ENCODE measurements at places on chromosomes 4 and X. TPM values are rescaled to one million over a fixed set of nuclear protein-coding genes. Genes with fewer than 3 reads are reported as not detected.

GRCh38 chr4:53520116-53520515, 71.2 kb downstream of the LNX1 start:
- H3K27ac ChIP-seq, result no peak overlapping the region
- H3K4me3 ChIP-seq, result no peak overlapping the region
- peaks cover 2% of the 10 kb centered on the region for H3K36me3 ChIP-seq
- H3K27me3 ChIP-seq, result peaks cover 39% of the 10 kb centered on the region
- DNase-seq, result no peak

The BTC gene
- not detected for total RNA-seq

The FATE1 gene
- total RNA-seq, result not detected

DNA sequence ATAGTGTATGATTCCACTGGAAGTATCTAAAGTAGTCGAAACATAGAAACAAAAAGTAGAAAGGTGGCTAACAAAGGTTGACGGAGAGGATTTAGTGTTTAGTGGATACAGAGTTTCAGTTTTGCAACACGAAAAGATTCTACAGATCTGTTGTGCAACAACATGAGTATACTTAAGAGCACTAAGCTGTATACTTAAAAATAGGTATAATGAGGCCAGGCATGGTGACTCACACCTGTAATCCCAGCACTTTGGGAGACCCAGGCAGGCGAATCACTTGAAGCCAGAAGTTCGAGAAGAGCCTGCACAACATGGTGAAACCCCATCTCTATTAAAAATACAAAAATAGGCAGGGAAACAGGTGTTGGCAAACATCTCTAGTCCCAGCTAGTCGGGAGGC, 7.9 kb upstream of the ATRX start:
- H3K27ac ChIP-seq, result no peak overlapping the region
- no peaks in the 10 kb centered on the region for H3K4me1 ChIP-seq
- no peak for DNase-seq

The SYP gene
- total RNA-seq, result 0.60 TPM

- no peak overlapping the region for H3K27ac ChIP-seq
- H3K4me1 ChIP-seq, result no peaks in the 10 kb centered on the region
- no peak overlapping the region for H3K4me3 ChIP-seq
- peaks cover 7% of the 10 kb centered on the region for H3K27me3 ChIP-seq
- no peak for DNase-seq
Measured at GRCh38 chr4:8351931-8352367, 82.4 kb downstream of the HTRA3 start.

- no peaks in the 10 kb centered on the region for H3K27me3 ChIP-seq
- H3K4me3 ChIP-seq, result no peak overlapping the region
- no peaks in the 10 kb centered on the region for H3K4me1 ChIP-seq
- no peaks in the 10 kb centered on the region for H3K36me3 ChIP-seq
Measured at GRCh38 chr4:91502365-91502764, 801.4 kb upstream of the GRID2 start.

DNA sequence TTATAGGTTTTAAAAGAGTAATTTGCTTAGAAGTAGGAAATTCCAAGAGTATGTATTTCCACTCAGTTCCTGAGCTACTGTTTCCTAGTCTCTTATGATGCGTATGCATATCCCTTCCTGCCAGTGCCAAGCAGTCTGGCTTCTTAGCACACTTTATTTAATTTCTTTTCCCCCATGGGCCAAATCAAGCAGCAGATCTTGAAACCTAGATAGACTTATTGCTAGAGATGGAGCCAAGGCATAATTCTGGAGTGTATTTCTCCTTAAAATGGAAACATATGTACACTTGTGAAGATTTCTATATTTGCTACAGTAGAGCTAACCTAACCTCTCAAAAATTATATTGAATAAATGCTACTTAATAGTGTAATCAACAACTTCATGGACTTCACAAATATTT, 2337.6 kb downstream of the PCDH7 start:
- H3K27me3 ChIP-seq, result no peaks in the 10 kb centered on the region
- no peaks in the 10 kb centered on the region for H3K36me3 ChIP-seq
- no peak overlapping the region for H3K27ac ChIP-seq
- H3K4me1 ChIP-seq, result no peaks in the 10 kb centered on the region
- no peak for DNase-seq
- H3K4me3 ChIP-seq, result no peak overlapping the region

The GPRASP1 gene
- total RNA-seq, result 26.8 TPM

GRCh38 chr4:26531491-26532116, 41.3 kb upstream of the CCKAR start:
- no peaks in the 10 kb centered on the region for H3K4me1 ChIP-seq
- no peaks in the 10 kb centered on the region for H3K36me3 ChIP-seq
- H3K4me3 ChIP-seq, result no peak overlapping the region
- H3K27ac ChIP-seq, result no peak overlapping the region
- peaks cover 24% of the 10 kb centered on the region for H3K27me3 ChIP-seq

- no peak overlapping the region for H3K27ac ChIP-seq
- no peaks in the 10 kb centered on the region for H3K36me3 ChIP-seq
- H3K27me3 ChIP-seq, result no peaks in the 10 kb centered on the region
- H3K4me3 ChIP-seq, result no peak overlapping the region
- no peaks in the 10 kb centered on the region for H3K4me1 ChIP-seq
Measured at GRCh38 chrX:30935985-30936384, 46.9 kb upstream of the TAB3 start.

The AREG gene
- total RNA-seq, result 15.0 TPM

- H3K36me3 ChIP-seq, result no peaks in the 10 kb centered on the region
- no peak overlapping the region for H3K27ac ChIP-seq
- no peaks in the 10 kb centered on the region for H3K27me3 ChIP-seq
Measured at GRCh38 chr4:30396772-30397475, 323.2 kb upstream of the PCDH7 start.

- H3K4me3 ChIP-seq, result no peak overlapping the region
- H3K27me3 ChIP-seq, result peaks cover 5% of the 10 kb centered on the region
- no peaks in the 10 kb centered on the region for H3K4me1 ChIP-seq
Measured at GRCh38 chr4:147194114-147194513, 248.4 kb upstream of the TTC29 start.

DNA sequence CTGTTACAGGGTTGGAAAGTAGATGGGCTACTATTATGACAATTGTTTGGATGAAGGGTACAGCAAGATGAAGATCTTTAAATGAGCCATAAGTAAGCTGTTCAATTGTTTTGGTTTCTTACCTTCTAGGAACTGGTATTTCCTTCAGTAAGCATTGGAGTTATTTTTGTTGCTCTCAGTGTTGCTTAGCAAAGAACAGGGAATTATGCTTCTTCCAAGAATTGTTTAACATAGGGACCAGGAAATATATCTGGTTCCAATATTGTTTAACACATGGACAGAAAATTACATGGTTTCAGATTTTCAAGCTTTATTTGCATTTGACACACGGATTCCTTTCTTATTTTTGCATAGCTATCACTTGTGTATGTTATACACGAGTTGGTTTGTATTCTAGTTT, 1999.0 kb downstream of the ARAP2 start:
- no peak overlapping the region for H3K4me3 ChIP-seq
- no peaks in the 10 kb centered on the region for H3K4me1 ChIP-seq
- H3K27me3 ChIP-seq, result no peaks in the 10 kb centered on the region
- H3K36me3 ChIP-seq, result no peaks in the 10 kb centered on the region

The TLR2 gene
- total RNA-seq, result 9.2 TPM

The SMARCA5 gene
- 66.3 TPM for total RNA-seq

The CLNK gene
- 0.12 TPM for total RNA-seq

GRCh38 chr4:13543839-13544605, at the start of gene NKX3-2:
Gene NKX3-2 (minus strand): TSS chr4:13544508. CDS start chr4:13544414, 94 bp downstream.
- peak within 1 kb of the TSS; percentile 21 for H3K27ac ChIP-seq
- H3K4me1 ChIP-seq, result peaks cover 25% of the 10 kb centered on the region
- no peak for DNase-seq
- H3K36me3 ChIP-seq, result peaks cover 7% of the 10 kb centered on the region

DNA sequence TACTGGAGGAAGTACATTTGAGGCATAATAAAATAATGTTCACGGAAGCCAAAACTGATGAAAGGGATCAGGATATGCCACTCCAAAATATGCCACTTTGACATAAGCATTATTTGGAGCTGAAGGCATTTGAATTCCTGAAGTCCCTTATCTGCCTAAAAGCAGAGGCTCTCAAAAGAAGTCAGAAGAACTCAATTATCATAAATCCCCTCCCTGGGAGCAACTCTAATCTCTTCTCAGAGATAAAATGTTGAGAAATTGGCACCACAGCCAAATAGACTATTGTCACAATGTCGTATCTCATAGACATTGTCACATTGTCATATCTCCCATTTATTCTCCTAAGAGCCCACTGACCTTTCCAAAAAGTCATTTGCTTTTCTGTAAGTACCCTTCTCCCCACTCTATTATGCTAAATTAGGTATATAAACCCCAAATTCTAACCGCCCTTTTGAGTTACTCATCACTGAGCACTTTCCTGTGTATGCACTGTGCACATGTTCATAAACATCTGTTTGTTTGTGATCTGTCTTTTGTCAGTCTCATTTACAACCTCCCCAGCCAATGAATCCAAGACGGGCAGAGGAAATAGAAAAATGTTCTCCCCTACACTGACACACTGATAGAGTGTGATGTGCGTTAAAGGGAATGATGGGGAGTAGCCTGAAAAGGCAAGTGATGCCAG, 78.5 kb upstream of the NAF1 start:
- no peaks in the 10 kb centered on the region for H3K36me3 ChIP-seq
- peaks cover 33% of the 10 kb centered on the region for H3K27me3 ChIP-seq
- H3K27ac ChIP-seq, result no peak overlapping the region
- no peaks in the 10 kb centered on the region for H3K4me1 ChIP-seq

GRCh38 chr4:30832639-30833038, 112.5 kb downstream of the PCDH7 start:
- no peak overlapping the region for H3K4me3 ChIP-seq
- H3K4me1 ChIP-seq, result no peaks in the 10 kb centered on the region
- DNase-seq, result no peak
- H3K27ac ChIP-seq, result no peak overlapping the region
- H3K27me3 ChIP-seq, result no peaks in the 10 kb centered on the region

Data from T-helper 17 cell (primary cell).